Uterus (tissue), 4 donors: ENCODE measurements at places on chromosomes 6 and 20. TPM values are rescaled to one million over a fixed set of nuclear protein-coding genes. Genes with fewer than 3 reads are reported as not detected.

DNA sequence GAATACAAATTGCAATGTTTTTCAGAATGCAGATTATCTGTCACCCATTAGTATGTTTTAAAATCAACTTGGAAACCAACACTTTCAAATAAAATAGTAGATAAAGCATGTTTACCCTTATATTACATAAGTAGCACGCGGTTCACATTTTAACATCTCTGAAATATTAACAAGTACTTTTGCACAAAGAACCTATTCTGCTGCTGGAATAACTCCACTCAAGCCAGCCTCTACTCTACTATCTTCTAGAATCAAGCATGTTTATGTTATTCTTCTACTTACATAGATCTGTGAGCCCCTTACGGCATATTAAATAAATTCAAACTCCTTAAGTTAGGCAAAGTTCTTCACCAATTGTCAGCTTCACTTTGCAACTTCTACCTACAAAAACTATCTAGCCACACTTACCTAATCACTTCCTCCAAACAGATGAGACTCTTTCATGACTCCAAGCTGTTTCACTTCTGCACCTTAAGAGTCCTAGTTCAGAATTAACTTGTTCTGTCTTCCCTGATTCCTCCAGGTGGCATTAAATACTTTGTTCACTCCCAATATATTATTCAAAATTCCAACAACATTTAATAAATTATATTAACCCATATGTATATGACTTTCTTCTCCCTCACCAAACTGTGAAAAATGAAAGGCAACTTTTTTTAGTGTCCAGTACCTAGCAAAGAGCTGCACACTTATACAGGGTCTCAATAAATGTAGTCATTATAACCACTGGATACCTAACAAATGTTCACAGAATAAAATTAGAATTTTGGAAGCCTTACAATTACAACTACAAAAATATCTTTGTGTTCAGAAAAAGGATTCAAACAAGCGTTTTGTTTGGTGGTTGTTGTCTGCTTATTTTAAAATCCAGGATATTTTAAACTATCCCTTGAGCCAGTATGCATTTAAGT is 12.1 kb downstream of the CEP85L start:
- no peak for DNase-seq

- DNase-seq: no peak
These were observed 14.9 kb downstream of the BTN1A1 start for GRCh38 chr6:26514984-26515383.

DNA sequence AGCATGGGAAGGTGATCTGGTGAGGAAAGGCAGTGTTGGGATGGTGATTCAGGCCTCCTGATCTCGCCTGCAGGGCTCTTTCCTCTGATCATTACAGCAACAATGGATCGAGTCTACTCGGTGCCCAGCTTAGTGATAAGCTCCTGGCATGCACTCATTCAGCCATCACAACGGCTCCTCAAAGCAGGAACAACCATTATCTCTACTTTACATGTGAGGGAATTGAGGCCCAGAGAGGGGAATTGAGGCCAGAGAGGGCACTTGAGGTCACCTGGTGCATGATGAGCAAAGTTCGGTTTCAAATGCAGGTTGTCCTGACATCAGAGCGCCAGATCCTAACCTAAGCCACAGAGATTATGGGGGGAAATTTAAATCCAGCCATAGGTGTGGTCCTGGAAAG is 42.0 kb upstream of the BPIFA2 start:
- no peak for DNase-seq

DNA sequence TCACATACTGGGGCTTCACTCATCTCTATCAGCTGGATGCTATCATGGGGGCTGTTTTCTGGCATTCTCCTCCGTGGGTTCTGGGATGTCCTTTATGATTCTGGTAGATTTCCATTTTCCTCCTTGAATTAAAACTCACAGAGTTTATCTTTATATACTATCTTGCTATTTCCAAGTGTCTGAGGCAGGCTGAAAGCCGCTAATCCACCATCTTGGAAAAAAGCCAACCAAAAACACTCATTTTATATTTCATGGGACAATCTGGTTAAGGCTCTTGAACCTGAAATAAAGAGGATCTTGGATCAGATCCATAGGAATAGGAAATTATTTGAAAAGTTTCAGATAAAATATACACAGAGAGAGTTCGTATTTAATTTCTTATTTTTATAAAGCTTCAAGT is 86.0 kb downstream of the AFG1L start:
- no peak for DNase-seq

DNA sequence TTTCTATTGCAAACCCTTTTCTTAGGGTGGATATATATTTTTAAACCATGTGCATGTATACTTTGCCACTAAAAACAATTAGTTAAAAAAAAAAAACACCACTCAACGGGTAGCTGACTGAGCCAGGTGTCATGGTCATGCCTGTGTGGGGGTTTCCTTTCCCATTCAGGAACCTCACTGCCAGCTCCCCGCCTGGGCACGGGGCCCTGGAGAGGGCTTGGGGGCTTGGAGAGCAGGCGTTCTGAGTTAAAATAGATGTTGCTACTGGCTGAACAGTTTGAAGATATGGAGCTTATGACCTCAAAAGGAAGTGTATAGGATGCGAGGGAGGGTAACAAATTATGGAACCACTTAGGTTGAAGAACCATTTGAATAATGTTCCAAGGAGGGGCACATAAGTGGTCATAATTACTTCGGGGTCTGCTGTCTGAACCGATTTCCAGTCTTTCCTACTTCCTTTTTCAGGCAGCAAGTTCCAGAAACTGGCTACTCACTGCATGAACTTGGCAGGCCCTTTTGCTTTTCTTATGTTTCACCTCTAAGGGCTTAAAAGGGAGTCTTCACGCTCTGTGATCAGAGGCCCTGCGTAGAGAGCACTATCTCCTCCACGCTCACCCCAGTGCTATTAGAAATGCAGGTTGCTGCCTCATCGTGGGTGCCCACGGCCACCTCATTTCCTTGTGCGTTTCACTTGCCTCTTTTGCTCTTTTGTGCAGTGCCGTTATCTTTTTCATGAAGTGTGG is 9.9 kb downstream of the STX16 start:
- DNase-seq: no peak

- DNase-seq: peak; percentile 43
These were observed 9.9 kb upstream of the PSMF1 start for GRCh38 chr20:1108437-1108920.

The APMAP gene
- 62.8 TPM for total RNA-seq

The LBP gene
- total RNA-seq: not detected

The FERMT1 gene
- under 0.01 TPM for total RNA-seq

The CST1 gene
- not detected for total RNA-seq
